CD4-positive, alpha-beta T cell treated with Interleukin-10 for 1 hour (primary cell): ENCODE measurements at places on chromosomes 7 and 10.

- DNase-seq = no peak
Observed at GRCh38 chr7:143512488-143513340, 35.0 kb downstream of the TAS2R41 start.

GRCh38 chr10:21424459-21424861 is 101.0 kb downstream of the SKIDA1 start:
- no peak for DNase-seq

DNA sequence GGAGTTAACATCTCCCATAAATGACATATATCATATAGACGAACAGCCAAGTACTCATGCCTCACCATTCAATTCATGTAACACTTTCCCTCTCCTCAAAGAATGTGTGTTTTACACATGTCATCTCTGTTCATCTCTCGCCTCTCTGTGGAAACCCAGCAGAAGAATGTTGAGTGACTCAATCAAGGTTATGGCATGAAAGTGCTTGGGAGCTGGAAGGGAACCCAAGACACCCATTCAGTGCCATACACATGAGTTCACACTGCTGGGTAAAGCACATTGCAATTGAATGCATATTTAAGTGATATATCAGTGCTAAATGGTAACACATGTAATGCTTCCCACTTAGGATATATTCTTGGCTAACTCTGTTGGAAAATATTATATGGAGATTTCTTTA is 322.9 kb downstream of the PTEN start:
- DNase-seq = no peak

GRCh38 chr7:155713384-155713783 is 68.9 kb downstream of the RBM33 start:
- no peak for DNase-seq

DNA sequence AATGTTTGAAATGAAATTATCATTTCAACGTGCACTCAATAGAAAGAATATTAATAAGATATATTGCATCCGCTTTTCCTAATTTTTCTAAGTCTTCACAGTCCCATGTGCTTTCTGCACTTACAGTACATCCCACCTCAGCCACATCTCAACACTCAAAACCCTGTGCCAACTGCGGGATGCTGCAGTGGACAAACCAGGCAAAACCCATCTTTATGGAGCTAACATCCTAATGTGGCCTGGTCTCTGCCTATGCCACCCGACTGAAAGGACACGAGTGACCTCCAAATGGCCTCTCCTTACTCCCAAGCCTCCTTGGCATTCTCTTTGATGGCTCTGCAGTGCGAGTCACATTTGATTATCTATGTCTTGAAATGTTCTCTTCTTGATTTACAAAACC is 57.4 kb upstream of the ADRB1 start:
- no peak for DNase-seq

GRCh38 chr7:150927956-150928344 is 50.2 kb downstream of the KCNH2 start:
- no peak for DNase-seq

DNA sequence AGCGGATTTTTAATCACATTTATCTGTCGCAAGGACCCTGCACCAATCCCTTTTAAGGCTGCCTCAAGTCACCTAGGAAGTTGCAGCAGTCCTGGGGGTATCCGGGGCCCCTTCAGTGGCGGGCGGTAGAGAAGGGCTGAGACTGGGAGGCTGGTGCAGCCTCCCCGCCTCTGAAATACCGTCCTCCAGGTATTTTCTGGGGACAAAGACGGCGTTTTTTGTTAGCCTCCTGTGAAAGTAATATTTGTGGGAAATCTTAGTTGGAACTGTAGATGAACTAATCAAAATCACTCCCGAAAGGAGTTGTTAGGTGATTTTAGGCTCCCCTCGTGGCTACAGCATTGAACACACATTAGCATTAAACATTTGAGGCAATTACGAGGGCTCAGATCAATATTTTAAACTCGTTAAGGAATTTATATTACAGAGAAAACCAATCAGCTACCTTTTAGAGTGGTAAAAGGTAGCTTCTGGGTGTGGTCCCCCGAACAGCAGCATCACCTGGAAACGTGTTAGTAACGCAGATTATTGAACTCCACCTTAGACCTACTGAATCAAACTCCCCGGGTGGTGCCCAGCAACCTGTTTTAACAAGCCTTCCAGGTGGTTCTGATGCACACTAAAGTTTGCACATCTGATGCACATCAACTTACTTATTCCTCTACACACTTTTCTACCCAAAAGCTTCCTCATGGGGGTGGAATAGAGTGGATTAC is 530 bp upstream of the ANXA7 start:
- DNase-seq = no peak

DNA sequence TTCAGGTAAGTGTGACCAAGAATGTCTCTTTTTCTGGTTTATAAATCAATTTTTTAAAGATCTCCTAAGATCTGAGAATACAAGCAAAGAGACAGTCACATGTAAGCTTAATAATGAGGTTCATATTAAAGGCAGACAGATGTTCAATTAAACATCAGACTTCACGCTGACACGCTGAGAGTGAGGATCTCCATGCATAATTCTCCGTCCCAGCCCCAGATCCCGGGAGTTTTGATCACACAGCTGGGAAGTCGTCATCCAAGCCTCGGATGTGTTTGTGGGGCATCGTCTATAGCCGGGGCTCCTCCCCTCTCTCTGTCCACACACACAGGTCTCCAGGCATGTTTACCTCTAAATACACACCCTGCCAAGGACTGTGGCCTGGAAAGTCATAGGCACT is 223.2 kb downstream of the PTPRN2 start:
- no peak for DNase-seq

- DNase-seq = no peak
Observed at GRCh38 chr10:110706690-110707098, 62.6 kb downstream of the RBM20 start.

- DNase-seq = no peak
Observed at GRCh38 chr10:52312942-52313255, 1.2 kb upstream of the DKK1 start.

- DNase-seq = no peak
Observed at GRCh38 chr7:69610374-69611084, 12.3 kb downstream of the AUTS2 start.

DNA sequence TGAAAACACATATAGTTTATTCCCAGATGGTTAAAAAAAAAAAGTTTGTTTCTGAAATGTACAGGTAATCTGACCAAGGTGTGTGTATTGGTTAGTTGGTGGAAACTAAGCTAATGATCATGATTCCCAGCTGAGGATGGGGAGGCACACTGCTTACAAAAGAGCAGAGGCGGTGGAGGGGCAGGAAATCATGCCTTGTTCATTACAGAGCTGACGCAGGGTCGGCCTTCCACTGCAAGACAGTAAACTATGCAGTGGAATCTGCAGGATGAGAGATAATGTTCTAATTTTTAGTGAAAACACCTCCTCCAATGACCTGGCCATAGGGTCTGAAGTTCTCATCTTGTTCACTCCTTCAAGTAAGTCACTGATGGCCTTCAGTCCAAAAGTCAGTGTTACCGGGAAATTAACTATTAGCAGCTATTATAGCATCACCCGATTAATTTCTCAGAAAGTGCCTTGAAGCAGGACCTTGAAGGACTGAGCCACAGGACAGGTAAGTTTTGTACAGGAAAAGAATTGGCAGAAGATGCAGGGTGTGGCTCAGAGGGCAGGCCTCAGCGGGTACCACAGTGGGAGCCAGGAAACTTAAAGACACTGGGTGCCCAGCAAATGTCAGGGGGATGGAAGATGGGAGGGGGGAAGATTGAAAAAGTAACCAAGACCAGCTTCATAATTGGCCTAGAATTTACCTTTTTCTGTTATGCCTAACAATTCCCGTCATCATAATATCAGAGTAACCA is 36.0 kb downstream of the MYOF start:
- no peak for DNase-seq

- DNase-seq = peak; percentile 79
Observed at GRCh38 chr10:22320591-22321155, at the start of gene BMI1. Gene BMI1, plus strand, starts transcription at chr10:22321099. Its CDS starts 5,351 bp downstream, at chr10:22326450.

GRCh38 chr10:86186633-86187032 is 180.0 kb downstream of the GRID1 start:
- no peak for DNase-seq

DNA sequence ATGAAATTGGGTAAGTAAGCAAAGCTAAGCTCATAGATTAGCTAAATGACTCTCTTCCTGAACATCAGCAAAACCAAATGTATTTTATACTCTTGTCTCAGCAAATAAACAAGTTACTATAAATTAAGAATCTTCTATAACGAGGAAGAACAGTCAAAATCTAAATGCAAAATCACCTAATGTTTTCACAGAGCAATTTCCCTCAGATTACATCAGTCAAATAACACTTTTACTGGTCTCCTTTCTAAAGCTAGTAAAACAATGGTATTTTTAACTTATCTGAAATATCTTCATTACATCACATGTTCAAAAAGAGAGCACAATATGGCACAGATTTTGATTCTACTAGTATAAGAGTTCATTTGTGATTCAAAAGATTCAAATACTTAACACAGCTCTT is 16.5 kb upstream of the GPR22 start:
- no peak for DNase-seq

GRCh38 chr7:100488333-100489095 is 4.8 kb downstream of the NYAP1 start:
- no peak for DNase-seq

- DNase-seq = peak; percentile 43
Observed at GRCh38 chr10:127612-128432, 7.4 kb upstream of the ZMYND11 start.
